WTC11 (cell line): ENCODE measurements at places on chromosomes 13 and 19. TPM values are rescaled to one million over a fixed set of nuclear protein-coding genes. Genes with fewer than 3 reads are reported as not detected.

- DNase-seq, result no peak
These were observed 58.3 kb upstream of the ANKRD10 start for GRCh38 chr13:110973007-110973700.

GRCh38 chr13:49235856-49236431 lies 11.8 kb upstream of the CDADC1 start:
- DNase-seq, result no peak

DNA sequence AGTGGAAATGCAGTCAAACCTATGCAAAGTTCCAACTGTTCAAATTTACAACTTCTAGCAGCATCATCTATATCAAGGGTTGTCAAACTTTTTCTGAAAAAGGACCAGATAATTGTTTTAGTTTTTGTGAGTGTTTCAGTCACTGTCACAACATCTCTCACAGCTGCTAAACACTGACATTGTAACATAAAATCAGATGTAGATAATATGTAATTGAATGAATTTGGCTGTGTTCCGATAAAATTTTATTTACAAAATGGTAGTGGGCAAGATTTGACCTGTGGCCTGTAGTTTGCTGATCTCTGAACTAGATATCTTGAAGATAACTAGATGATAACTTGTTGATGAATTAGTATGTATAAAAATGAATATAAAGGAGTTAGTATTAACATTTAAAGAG lies 1679.1 kb upstream of the PCDH20 start:
- DNase-seq, result no peak

KRTDAP gene
- 1.3 to 3.2 TPM (median 1.7 TPM) in 3 replicates for total RNA-seq
